B cell (primary cell): ENCODE measurements at places on chromosomes 2 and 18. TPM values are rescaled to one million over a fixed set of nuclear protein-coding genes. Genes with fewer than 3 reads are reported as not detected.

GRCh38 chr2:11775384-11775783 is 29.0 kb downstream of the LPIN1 start:
- DNase-seq = peak; percentile 69

- DNase-seq = no peak
These were observed 51.3 kb downstream of the LIPG start for GRCh38 chr18:49613141-49613640.

GRCh38 chr2:83873110-83873509 is 586.0 kb downstream of the SUCLG1 start:
- no peak for DNase-seq

- DNase-seq = no peak
These were observed 11.0 kb downstream of the RAB11FIP5 start for GRCh38 chr2:73101626-73102256.

DNA sequence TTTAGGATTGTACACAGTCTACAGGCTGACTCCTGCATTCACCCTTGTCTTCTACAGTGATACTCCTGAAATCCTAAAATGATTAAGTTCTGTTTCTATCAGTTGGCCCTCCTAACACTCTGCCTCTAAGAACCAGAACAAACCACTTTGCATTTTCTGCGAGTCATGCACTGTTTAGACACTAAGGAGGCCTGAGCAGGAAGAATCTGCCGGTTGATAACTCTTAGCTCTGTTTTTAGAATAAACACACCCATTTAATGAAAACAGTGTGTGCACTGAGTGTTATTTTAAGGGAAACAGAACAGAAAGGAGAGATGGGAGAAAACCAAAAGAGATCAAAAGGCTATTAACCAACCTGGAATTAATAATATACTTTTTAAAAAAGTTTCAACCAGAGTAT is 22.9 kb upstream of the SSB start:
- DNase-seq = no peak

- no peak for DNase-seq
These were observed 519 bp downstream of the METTL4 start for GRCh38 chr18:2570772-2571199.

- DNase-seq = no peak
These were observed 98.5 kb upstream of the HAAO start for GRCh38 chr2:42890791-42891355.

- no peak for DNase-seq
These were observed 32.5 kb downstream of the SLC1A4 start for GRCh38 chr2:65021709-65022108.

DNA sequence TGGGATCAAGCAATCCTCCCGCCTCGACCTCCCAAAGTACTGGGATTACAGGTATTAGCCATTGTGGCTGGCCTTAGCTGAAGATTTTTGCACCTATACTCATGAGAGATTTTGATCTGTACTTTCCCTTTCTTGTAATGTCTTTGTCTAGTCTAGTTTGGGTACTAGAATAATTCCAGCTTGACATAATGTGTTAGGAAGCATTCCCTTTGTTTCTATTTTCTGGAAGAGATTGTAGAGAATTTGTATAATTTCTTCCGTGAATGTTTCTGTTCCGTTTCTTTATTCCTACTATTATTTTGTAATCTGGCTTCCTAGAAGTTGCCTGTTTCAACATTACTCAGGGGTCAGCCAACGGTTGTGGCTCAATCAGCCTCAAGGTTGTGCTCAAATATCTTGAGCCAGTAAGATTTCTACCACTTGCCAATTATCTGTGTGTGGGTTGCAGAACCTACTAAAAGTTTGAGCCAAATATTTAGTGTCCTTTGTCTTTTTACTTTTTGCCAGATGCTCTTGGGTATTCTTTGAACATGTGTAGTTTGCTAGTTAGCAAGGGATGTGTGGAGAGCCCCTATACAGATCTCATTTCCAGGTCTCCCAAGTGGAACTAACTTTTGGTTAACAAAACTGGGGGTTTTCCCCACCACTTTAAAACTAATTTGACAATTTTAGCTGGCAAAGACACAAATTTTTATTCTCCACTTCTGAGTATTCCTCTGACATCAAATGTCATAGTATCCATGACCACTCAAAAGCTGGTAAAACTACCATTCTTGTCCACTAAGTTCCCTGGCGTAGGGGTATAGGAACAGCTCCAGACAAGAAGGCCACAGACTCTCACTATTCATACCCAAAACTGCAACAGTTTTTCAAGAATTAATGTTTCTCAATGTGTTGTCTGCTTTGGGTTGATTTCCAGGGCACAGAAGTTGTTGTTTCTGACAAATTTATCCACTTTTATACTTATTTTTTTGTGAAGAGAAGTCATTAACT is 42.8 kb upstream of the BAZ2B start:
- DNase-seq = no peak

GRCh38 chr2:101969723-101970122 is 22.0 kb upstream of the IL1R2 start:
- no peak for DNase-seq

GRCh38 chr2:83014462-83014861 is 1444.6 kb downstream of the SUCLG1 start:
- DNase-seq = no peak

- no peak for DNase-seq
These were observed 7.4 kb downstream of the EPAS1 start for GRCh38 chr2:46304635-46305034.

DNA sequence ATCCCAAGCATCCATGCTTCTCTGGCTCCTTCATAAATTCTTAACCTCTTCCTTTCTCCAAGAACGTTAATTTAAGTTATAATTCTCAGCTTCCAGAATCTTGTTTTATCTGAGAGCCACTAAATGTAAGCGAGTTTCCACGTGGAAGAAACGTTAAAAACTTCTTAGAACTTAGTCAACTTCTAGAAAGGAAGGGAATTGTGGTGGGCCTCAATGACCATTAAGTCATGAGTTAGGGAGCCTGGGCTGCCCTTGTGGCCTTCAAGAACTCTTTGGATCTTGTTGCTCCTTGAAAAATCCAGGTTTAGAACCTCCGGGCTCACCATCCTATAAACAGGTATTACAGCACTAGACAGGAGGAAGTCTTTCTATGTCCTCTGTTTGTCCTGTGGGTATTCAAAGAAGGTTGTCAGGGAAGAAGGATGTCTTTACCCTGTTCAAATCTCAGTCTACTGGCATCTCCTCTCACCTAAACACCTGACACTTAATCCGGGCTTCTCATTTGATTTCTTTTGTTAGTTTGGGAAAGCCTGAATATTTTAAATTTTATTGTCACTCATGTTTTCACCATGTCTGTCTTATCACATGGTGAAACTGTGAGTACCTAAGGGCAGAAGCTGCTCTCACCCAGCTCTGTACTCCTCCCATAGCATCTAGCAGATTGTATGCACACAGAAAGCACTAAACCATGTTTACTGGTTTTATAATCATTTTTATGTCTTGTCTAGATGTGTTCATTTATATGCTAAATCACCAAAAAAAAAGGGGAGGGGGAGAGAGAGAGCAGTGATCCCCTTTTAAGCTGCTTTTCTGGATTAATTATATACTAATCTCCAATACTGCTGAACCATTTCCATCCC is 6.3 kb downstream of the RND3 start:
- no peak for DNase-seq

- DNase-seq = no peak
These were observed 52.2 kb downstream of the LYPD6B start for GRCh38 chr2:149090706-149091105.

DNA sequence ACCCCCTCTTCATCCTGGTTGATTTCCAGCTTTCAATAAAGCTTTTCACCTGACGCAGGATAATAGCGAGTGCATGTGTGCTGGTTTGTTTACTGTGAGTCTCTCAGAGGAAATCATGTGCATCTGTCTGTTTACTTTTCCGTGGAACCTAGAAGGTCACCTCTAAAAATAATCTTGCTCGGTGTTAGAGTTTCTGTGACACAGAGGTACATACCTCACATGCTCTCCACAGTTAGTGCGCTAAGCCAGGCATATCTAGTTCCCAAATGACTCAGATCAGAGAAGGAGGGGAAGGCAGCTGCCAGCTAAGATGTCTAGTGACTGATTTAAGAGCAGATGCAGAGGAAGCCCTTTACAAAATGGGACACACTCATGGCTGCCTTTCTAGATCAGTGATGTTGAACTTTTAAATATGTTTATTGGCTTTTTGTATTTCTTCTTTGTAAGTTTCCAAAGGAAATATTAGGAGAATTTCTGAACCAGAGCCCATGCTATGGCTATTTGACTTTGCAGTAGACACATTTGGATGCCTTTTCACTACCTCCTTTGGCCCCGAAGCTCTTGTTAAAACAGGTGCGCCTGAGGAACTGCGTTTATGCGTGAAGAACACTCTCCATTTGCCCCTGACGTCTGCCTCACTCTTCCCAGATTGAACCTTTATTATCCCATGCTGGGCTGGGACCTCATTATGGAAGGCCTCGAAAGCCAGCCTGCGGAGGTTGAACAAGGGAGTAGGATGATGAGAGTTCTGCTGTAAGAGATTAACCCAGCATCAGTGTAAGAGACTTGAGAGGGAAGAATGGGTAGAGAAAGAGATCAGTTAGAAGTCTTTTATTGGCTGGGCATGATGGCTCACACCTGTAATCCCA is 145.6 kb downstream of the FAM161A start:
- DNase-seq = peak; percentile 15

The CAPN13 gene
- not detected in 2 replicates for total RNA-seq

The CSRNP3 gene
- total RNA-seq = not detected in 2 replicates

The PGAP1 gene
- total RNA-seq = 21.8 and 22.9 TPM in 2 replicates

The RAB17 gene
- not detected in 2 replicates for total RNA-seq

The CACNB4 gene
- 1.1 and 1.4 TPM in 2 replicates for total RNA-seq

The LTBP1 gene
- 0.17 and 0.69 TPM in 2 replicates for total RNA-seq

The NR4A2 gene
- 30.6 and 33.8 TPM in 2 replicates for total RNA-seq

The CPLX4 gene
- not detected in 2 replicates for total RNA-seq
